ENCODE measurements at places on chromosomes 12 and 14.

DNA sequence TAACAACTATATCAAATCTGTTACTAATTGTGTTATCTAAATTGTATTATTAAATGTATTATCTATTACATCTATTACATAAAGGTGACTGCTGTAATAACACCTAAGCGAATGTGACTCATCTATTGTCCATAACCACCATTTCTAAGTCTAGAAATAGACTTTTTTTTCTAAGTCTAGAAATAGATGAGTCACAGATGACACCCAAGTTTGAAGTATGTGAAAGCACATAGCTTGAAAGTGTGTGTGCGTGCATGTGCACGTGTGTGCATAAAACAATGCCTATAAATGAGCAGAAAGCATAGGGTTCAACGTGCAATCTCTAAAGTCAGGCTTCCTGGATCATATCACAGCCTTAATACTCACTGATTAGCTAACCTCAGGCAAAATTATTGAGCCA lies 451.3 kb upstream of the USP15 start:
- DNase-seq: no peak

- DNase-seq: peak; percentile 20
Observed at GRCh38 chr12:116615141-116615861, 56.1 kb downstream of the MAP1LC3B2 start.

DNA sequence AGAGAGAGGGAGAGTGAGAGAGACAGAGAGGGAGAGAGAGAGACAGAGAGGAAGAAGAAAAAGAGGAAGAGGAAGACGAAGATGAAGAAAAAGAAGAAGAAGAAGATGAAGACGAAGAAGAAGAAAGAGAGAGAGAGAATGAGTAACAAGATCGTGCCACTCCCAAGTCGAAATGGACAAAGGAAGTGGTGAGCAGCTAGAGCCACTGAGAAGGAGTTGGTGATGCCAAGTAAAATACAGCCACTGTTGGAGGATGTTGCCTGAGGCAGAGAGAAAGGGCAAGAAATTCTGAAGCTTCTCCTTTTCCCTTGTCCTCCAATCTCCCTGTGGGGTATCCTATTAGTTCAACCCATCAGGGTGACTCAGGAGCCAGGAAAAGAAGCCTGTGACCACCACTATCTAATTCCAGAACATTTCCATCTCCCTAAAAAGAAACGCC lies 12.5 kb upstream of the ANAPC5 start:
- DNase-seq: no peak

GRCh38 chr12:94184995-94185719 lies 36.8 kb downstream of the PLXNC1 start:
- peak; percentile 14 for DNase-seq

DNA sequence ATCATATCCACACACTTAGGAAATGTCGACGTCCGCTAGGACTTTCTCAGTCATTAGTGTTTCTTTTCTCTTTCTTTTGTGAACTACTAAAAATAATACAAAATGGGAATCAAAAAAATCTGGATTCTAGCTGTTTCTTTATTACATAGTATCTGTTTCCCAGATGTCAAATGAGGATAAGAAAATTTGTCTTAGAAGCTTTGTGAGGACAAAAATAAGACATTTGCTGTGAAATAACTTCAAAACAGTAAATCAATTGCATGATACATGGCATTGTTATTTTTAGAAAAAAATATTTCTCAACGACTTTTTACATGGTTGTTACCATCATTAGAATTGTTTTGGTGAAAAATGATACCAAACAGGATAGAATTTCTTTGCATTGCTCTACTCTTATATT lies 71.4 kb upstream of the IFNG-AS1 start:
- DNase-seq: no peak

DNA sequence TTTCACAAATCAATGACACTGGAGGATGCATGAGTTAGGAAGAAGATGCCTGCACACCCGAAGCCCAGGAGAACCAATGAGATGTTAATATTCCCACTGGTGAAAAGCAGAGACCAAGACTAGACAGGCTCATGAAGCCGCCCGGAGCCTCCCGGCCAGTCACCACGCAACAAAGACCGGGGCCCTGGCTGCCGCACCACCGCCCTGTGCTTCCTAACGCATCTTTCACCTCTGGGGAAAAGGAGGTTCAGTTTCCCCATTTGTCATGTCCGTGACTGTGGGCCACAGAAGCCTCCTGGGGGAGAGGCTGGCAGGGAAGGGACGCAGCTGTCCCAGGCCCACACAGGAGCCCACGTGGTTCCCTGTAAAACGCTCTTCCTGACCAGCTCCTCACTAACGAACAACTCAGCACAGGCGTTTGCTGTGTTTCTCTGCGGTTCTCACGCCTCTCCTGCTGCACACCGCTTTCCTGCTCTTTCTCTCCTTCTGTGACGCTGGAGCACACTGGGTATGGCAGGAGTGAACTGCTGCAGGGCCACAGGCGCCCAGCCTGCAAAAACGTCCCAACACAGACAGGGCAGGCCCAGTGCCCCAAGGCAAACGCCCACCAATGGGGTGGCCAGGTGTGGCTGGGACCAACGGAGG lies 10.8 kb downstream of the RIMBP2 start:
- no peak for DNase-seq

DNA sequence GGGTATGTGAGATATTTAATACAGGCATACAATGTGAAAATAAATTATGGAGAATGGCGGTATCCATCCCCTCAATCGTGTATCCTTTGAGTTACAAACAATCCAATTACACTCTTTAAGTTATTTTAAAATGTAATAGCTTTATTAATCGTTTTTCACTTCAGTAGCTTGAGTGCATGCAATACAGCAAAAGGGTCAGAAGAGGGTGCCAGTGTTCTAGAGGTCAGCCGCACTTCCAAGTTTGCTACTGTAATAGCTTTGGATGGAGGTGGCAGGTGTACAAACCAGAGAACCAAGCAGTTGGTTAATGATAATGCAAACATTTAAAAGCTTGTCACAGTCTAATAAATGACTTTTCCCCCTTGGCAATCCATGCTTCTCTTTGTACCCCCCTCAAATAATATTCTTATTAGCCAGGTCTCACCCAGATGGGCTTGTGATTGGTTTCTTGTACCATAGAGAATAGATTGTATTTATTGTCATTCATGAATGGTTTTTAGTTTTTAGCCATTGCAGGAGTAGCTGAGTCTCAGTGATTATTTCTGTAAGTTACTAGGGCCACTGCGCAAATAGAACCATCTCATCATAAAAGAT lies 127.0 kb downstream of the ERC1 start:
- peak; percentile 85 for DNase-seq

DNA sequence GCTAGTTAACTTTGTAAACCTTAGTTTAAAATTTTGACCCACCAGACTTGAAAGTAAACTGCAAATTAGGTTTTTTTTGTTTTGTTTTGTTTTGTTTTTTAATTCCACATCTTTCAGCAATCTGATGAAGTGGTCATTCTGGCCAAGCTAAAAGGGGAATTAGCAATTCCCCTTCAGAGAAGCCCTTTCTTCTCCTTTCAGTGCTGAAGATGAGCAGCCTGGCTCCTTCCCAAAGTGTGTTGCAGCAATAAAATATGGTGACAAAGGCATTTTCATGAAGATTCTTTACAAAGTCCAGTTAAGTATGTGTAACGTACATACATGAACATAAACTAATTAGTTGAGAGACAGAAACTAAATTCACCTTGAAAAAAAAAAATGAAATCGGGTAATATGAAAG lies 380.1 kb downstream of the NOVA1 start:
- DNase-seq: no peak

DNA sequence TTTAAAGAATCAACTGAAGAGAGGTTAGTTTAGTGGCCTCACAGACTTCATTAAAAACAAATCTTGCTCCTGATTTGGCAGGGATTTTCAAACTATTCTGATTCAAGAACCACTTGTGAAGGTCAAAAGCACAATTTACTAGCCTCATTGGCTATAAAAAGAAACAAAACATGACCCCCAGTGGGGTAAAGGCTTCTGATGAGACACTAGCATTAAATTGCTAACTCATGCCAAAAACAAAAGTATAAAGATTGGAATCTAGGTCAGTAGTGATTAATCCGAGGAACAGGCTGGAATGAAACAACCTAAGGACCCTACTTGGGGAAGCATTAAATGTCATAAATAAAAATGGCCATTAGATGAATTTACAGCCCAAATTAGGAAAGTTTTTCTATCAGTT lies 312.3 kb downstream of the PAWR start:
- no peak for DNase-seq

DNA sequence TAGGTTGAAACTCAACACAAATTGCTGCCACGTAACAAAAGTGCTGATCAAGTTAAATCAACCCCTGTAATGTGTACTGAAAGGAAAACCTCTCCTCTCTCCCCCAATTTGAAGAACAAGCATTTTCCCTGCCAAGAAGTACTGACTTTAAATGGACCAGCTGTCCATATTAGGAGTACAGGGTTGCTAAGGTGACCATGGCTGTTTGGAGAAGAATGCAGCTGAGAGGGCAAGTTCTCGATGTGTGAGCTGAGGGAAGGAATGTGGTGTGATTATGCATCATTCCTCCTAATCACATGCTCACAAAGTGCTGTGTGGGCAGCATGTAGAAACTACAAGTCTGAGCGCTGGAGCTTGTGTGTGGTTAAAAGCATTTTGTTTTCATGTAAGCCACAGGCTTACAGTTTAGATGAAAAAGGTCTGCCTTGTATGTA lies 50.9 kb upstream of the CCT2 start:
- DNase-seq: peak; percentile 26

DNA sequence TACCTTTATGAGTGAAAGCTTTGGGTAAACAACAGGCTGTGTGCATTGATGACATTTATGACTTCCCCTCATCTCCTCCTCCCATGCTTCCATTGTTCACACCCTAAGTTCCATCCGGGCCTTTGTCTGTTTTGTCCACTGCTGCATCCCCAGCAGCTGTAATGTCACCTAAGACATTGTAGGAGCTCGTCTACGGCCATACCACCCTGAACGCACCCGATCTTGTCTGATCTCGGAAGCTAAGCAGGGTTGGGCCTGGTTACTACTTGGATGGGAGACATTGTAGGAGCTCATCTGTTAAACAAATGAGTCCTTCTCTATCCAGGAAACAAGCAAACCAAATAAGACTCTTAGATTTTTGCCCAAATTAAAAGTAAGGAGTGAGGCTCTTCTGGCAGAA lies 40.4 kb upstream of the SYCP3 start:
- no peak for DNase-seq

- DNase-seq: no peak
Observed at GRCh38 chr12:4943067-4943937, 33.6 kb downstream of the KCNA1 start.

- DNase-seq: no peak
Observed at GRCh38 chr12:89882792-89883191, 174.2 kb upstream of the ATP2B1 start.

DNA sequence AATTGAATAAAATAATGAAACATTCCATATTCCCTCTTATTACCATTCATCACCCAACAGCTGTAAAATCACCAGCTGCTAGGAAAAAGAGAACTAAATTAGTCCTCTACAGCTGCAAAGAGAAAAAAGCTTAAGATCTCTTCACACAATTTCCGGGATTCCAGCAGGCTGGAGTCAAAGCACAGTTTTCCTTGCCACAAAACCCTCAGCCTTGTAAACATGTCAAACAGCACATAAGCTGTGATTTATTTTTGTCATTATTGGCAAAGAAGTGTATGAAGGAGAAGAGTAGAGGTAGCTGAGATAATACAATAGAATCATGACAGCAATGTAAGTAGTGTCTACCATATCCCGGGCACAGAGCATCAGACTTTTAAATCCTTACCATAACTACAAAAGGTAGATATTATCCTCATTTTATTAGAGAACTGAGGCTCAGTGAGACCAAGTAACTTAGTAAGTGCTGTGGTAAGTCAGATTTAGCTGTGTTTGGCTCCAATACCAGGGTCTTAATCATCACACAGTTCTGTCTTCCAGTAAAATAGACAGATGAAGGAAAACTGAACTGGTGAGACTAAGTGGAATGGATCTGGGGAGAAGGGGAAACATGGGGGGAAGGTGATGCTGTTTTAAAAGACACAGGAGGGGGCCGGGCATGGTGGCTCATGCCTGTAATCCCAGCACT lies 57.3 kb downstream of the NTN4 start:
- peak; percentile 64 for DNase-seq

DNA sequence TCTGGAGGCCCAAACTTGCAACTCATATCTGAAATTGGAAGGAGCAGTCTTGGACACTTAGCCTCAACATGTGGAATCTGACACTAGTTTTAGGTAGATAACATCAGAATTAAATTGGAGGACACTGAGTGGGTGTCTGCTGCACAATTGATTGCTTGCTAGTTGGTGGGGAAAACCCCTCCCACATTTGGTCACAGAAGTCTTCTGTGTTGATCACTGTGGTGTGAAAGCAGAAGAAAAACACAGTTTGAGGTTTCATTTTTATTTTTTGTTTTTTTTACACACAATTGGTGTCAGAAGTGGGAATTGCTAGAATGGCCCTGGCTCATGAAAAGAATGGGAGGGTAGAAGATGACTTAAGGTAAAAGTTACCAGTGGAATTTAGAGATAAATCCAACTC lies 78.0 kb upstream of the CD163 start:
- DNase-seq: no peak

- no peak for DNase-seq
Observed at GRCh38 chr12:32134101-32134888, 27.6 kb downstream of the BICD1 start.

DNA sequence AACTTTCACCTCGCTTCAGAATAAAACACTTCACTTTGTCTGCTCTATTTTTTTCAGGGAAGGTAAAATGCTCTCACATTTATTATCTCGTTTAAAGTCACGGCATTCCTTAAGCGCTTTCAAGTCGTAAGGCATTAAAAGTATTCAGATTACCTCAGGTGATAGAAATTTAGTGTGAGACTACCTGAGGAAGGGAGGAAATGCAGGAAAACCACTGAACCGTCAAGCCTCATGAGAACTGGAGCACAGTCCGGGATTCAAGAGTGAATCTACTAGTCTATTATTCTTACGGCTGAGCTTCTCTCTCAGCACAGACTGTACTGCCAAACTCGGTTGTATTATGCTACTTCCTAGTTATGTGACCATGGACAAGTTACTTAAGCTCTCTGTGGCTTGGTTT lies 8.3 kb upstream of the PPFIBP1 start:
- DNase-seq: no peak

- DNase-seq: no peak
Observed at GRCh38 chr14:56241461-56241860, 123.2 kb downstream of the PELI2 start.

DNA sequence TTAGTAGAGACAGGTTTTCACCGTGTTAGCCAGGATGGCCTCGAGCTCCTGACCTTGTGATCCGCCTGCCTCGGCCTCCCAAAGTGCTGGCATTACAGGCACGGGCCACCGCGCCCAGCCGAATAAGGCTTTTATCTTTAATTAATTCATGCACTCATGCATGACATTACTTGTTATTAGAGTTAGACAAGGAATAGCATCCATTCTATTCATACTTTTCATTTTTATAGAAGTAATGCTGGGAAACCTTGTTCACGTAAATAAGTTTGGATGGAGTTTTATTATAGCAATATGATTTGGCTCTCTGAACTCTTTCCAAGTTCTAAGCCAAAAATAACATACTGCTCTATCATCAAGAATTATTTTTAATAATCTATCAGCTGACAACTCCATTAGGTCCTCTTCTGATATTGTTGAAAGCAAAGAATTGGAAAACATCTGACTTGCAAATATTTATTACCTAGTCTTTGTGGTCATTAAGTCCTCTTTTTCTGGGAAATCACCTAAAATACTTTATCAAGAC lies 168.8 kb upstream of the CCND2 start:
- DNase-seq: no peak
